ENCODE measurements at places on chromosomes 3 and 15.

DNA sequence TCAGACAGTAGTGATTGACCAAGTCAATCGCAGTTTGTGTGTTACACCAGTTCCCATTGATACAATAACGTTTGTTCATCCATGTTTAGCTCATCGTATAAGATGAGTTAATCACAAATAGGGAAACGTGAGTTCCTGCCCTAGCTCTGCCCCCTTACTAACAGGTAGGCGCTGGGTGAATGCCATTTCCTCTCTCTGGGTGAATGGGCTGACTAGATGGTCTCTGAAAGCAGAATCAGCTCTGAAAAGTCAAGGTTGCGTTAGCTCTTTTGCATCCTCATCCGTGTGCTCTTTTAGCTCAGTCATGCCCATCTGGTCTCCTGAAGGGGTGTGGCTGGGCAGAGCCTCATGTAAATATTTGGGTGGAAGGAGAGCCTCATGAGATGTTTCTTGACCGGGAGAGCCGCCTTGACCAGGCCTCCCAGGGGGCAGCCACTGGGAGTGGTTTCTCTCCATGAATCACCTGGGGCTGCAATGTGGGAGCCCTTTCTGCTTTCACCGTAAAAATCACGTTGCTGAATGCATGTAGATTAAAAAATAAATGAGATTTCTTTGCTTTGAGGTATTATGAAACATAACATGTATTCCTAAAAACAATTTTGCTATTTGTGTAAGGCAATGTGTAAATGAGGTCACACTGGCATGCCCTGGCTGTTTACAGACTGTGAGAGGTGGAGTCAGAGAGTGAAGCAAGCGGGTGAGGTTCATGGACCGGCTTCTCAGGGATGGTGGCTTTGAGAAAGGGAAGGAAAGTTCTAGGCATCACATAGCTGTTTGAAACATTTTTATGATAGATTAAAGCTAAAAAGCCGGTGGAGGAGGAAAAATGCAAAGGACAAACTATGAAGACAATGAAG, 108.4 kb upstream of the RASGRP1 start:
- DNase-seq: no peak

GRCh38 chr15:92384381-92384780, 9.3 kb upstream of the ST8SIA2 start:
- no peak for DNase-seq

DNA sequence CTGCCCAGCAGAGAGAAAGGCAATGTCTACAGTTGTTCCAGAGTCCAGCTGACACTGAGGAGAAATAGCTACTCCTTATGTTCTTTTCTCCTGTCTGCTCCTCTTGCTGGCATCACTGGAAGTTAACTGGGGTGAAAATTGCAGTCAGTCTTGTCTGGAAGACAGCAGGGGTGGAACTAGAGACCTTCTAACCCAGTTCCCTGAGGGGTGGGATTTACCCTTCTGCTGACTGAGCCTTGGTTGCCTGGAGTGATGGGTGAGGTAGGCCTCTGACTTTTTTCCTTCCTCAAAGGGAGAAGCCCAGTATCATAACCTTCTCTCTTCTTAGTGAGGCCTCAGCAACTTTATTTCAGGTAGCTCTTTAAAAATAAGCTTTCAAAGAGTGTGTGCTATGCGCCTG, 16.2 kb downstream of the ZNF609 start:
- DNase-seq: no peak

GRCh38 chr3:161212171-161212771, 8.8 kb upstream of the NMD3 start:
- no peak for DNase-seq

GRCh38 chr15:25784876-25785640, 78.1 kb downstream of the ATP10A start:
- DNase-seq: no peak

GRCh38 chr15:52020221-52021085, 1.4 kb downstream of the MAPK6 start:
- DNase-seq: peak; percentile 11

DNA sequence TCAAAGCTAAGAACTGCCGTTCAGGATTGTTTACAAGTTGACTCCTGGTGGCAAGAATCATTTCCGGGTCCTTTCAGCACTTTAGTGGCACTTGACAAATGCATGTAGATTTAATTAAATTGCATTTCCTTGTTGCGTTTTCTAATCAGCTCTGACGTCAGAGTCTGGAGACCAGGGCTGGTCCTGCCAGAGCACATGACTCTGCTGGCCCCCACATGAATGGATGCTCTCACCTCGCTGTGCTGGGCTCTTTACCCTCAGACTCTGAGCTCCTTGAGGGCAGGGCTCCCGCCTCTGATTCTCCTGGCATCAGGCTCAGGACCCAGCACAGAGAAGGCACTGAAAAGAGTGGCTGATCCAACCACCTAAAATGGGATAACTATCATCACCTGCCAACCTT, 69.4 kb downstream of the FEM1B start:
- no peak for DNase-seq

DNA sequence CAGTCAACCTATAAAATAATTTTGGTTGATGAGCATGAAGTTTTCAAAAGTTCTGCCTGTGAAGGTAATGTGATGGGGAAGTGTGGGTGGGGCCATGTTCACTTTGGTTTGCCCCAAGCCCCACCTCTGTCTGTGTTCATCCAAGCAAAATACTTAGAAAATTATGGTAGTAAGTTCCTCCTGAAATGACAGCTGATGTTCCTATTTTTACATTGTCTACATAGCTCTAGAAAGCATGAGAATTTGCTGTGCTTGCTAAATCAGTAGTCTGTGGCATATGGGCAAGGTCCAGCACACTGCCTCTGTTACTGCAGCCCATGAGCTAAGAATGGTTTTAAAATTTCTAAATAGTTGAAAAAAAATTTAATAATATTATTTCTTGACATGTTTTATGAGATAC, 21.9 kb upstream of the CP start:
- no peak for DNase-seq

DNA sequence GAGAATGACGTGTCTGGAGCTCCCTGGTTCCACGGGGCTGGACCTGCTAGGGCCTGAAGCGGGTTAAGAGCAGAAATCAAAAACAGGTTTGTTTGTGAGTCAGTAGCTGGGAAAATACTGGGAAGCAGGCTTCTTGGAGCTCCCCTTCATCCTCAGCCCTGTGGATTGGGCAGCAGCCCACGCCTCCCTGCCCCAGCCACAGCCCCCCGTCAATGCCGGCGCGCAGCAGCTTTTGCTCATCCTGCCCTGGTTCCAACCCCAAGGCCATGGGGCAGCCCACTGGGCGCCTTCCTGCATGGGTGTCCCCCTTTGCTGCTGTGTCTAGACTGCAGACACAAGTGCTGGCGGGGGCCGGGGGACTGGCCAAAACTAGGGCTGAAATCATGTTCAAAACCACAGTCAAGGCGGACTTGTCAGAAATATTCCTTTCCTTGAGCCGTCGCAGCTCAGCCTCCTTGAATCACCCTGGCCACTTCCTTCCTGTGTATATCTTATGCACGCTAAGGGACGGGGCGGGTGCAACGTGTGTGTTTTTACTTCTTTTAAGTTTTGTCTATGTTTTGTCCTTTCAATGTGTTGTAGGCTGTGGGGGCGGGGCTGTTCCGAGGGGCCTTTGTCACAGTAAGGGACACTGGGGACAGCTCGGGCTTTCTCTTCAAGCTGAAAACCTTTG, 108.1 kb downstream of the KLF13 start:
- DNase-seq: no peak

- DNase-seq: no peak
Measured at GRCh38 chr15:90838139-90838538, 30.2 kb upstream of the FURIN start.

DNA sequence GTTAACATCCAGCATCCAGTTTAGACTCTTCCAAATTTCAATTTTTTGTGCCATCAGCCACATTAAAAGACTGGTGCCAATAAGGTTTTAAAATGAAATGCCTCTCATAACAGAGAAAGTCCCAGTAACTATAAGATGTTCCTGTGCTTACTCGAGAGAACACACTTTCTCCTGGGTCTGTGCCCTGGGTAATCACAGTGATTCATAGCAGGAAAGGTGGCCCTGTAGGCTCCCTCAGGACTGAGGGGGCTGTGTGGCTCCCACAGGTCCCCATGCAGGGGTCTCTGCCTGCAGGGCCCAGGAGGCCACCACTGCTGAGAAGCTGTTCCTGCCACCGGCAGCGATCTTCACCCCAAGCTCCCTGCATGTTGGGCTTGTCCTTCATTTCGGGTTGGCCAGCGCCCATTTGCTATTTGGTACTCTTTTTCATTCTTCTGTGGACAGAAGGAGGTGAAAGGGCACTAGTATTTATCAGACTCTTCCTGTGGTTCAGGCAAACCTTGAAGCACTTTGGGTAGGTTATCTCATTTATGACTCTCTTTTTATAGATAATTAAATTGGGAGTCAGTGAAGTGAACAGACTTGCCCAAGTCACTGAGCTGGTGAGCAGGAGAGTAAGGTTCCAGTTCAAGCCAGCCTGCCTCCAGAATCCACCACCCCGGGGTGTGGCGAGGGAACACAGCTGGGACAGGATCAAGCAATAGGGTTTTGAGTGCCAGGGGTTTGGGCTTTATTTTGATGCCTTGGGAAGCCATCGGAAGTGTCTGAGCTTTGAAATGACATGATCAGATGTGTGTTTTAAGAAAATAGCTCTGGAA, 44.2 kb upstream of the PLXNA1 start:
- no peak for DNase-seq

- DNase-seq: no peak
Measured at GRCh38 chr15:57962887-57963286, 102.6 kb downstream of the ALDH1A2 start.

GRCh38 chr3:150540991-150541390, 5.3 kb downstream of the SERP1 start:
- no peak for DNase-seq
